H1 (cell line): ENCODE measurements at places on chromosomes 2 and 18.

DNA sequence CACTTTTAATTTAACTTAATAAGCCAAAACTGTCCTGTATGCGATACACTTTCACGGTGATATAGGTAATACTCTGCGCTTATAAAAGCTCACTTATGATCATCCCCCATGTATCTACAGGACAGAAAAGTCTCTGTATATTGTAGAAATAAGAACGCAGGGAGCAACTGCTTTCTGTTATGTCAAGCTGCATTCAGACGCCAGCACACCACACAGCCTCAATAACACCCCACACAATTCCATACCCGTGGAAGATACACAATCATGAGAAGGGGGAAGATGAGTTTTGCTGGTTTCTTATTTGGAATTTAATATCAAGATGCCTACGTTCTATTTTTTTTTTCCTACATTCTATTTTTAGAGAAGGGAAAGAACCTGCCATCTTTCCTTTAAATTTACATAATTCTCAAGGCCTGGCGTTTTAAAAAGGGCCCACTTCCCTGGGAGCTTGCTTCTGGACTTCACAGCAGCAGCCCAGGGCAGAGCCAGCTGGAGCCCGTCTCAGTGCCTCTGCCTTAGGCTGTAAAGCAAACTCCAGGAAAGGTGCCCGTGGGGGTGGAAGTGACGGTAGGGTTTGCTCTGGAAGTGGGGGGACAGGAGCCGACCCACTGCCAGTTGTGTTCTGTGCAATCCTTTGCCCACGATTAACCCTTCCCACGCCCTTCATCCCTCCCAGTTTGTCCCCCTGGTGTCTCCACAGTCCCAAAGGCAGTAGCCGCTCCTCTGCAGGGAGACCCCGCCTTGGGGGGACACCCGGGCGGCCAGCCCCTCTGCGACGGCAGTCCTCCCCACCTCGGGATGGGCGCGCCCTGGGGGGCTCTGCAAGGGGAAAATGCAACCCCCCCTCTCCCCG is 5.3 kb downstream of the PTGR3 start:
- no peaks in the 10 kb centered on the region; the same call in 1 of the 2 replicates for H3K36me3 ChIP-seq
- no peak for DNase-seq
- H3K27me3 ChIP-seq = peaks cover 71% of the 10 kb centered on the region
- H3K4me1 ChIP-seq = peaks cover 31% of the 10 kb centered on the region
- H3K27ac ChIP-seq = no peak overlapping the region

GRCh38 chr2:38771632-38772031 is 6.4 kb upstream of the GEMIN6 start:
- H3K27ac ChIP-seq = no peak overlapping the region
- H3K4me3 ChIP-seq = no peak overlapping the region
- H3K36me3 ChIP-seq = no peaks in the 10 kb centered on the region
- DNase-seq = no peak
- H3K27me3 ChIP-seq = no peaks in the 10 kb centered on the region
- no peaks in the 10 kb centered on the region for H3K4me1 ChIP-seq

GRCh38 chr2:27664154-27664574 is 475 bp downstream of the SLC4A1AP start:
- H3K27me3 ChIP-seq = no peaks in the 10 kb centered on the region
- no peak for DNase-seq
- H3K27ac ChIP-seq = peak overlapping the region; percentile 95; the same call in 1 of the 2 replicates
- H3K4me1 ChIP-seq = no peaks in the 10 kb centered on the region
- peaks cover 18% of the 10 kb centered on the region for H3K36me3 ChIP-seq
- H3K4me3 ChIP-seq = peak overlapping the region; percentile 78

- H3K27me3 ChIP-seq = no peaks in the 10 kb centered on the region
- no peak for DNase-seq
- H3K4me1 ChIP-seq = no peaks in the 10 kb centered on the region
- no peaks in the 10 kb centered on the region for H3K36me3 ChIP-seq
- H3K4me3 ChIP-seq = no peak overlapping the region
These were observed 30.0 kb upstream of the NTSR2 start for GRCh38 chr2:11699686-11700670.

GRCh38 chr2:185484602-185485001 is 254.0 kb upstream of the FSIP2 start:
- peak; percentile 13 for DNase-seq
- H3K4me3 ChIP-seq = no peak overlapping the region
- no peaks in the 10 kb centered on the region for H3K27me3 ChIP-seq
- 0 out of 2 replicates have a peak overlapping the region, but pooled peaks have one; percentile 22 for H3K27ac ChIP-seq
- peaks cover 3% of the 10 kb centered on the region; the same call in 1 of the 2 replicates for H3K36me3 ChIP-seq

- H3K27ac ChIP-seq = no peak overlapping the region
- H3K4me3 ChIP-seq = no peak overlapping the region
- no peaks in the 10 kb centered on the region for H3K36me3 ChIP-seq
- H3K4me1 ChIP-seq = no peaks in the 10 kb centered on the region
- H3K27me3 ChIP-seq = no peaks in the 10 kb centered on the region
These were observed 79.2 kb upstream of the CDH2 start for GRCh38 chr18:28256166-28256565.

DNA sequence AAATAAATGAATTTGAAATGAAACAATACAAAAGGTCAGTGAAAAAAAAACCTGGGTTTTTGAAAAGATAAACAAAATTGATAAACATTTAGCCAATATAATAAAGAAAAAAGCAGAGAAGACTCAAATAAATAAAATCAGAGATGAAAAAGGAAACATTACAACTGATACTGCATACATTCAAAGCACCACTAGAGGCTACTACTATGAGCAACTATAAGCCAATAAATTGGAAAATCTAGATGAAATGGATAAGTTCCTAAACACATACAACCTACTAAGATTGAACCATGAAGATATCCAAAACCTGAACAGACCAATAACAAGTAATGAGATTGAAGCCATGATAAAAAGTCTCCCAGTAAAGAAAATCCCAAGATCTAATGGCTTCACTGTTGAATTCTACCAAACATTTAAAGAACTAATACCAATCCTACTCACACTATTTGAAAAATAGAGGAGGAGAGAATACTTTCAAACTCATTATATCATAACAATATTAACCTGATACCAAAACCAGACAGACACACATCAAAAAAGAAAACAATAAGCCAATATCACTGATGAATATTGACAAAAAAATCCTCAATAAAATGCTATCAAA is 80.8 kb upstream of the CERS6 start:
- no peaks in the 10 kb centered on the region for H3K4me1 ChIP-seq
- no peak overlapping the region for H3K27ac ChIP-seq
- DNase-seq = no peak
- H3K4me3 ChIP-seq = no peak overlapping the region
- no peaks in the 10 kb centered on the region for H3K27me3 ChIP-seq

DNA sequence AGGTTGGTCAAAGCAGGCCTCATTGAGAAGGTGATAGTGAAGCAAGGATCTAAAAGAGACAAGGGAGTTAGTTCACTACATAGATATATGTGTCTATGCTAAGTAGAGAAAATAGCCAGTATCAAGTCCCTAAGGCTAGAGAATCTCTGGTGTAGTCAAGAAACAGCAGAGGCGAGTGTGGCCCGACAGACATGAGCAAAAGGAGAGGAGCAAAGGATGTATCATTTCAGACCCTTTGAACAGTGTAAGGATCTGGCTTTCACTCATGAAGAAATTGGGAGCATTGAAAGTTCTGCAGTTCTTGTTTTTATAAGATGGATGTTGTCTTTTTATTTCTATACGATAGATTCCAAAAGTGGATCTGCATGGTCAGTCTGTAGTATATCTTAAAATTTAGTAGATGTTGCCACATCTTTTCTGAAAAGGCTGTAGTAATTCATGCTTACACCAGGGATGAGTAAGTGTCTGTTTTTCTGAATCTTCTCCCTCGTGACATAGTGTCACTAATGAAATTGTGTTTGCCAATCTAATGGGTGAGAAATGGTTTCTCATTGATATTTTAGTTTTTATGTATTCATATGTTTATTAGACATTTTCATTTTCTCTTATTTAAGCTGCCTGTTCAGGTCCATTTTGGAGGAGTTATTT is 18.8 kb downstream of the SP100 start:
- DNase-seq = no peak
- H3K27ac ChIP-seq = no peak overlapping the region
- H3K36me3 ChIP-seq = no peaks in the 10 kb centered on the region
- H3K27me3 ChIP-seq = no peaks in the 10 kb centered on the region
- no peak overlapping the region for H3K4me3 ChIP-seq

DNA sequence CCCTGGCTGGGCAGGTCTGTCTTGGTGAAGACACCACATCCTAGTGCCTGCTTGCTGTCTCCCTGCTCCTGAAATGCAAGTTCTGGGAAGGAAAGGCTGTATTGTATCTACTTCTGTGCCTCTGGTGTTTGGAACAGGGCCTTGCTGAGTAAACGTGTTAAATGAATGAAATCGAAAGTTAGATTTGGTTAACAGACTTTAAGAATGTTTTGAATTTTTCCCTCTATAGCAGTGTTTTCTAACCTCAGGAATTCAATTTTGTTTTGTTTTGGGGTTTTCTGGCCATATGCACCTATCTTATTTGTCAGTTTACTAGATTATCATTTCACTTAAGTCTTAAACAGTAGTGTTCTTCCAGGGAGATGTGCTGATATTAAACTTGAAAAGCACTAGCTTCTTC is 20.7 kb downstream of the FARP2 start:
- no peak overlapping the region for H3K4me3 ChIP-seq
- no peaks in the 10 kb centered on the region for H3K27me3 ChIP-seq
- no peak for DNase-seq
- H3K27ac ChIP-seq = no peak overlapping the region

DNA sequence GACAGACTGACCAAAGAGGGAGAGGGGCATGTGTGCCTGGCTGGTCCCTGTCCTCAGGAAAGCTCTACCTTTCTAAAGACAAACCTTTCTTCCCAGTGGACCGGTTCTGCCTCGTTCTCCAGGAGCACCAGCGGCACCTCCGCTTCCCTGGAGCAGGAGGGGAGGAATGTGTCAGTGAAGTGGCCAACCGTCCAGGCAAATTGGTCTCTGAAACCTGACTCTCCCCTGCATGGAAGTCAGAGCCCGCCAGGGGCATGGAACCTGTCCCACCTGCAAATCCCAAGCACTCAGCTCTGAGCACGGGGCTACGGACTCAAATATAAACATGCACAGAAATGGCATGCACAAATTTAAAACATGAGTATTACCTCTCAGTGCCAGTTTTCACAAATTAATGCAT is 62.9 kb downstream of the COL6A3 start:
- no peaks in the 10 kb centered on the region for H3K27me3 ChIP-seq
- no peak overlapping the region for H3K27ac ChIP-seq
- H3K4me3 ChIP-seq = no peak overlapping the region
- peaks cover 4% of the 10 kb centered on the region for H3K4me1 ChIP-seq
- DNase-seq = no peak
- H3K36me3 ChIP-seq = no peaks in the 10 kb centered on the region
